A549 treated with CpdA at 1 μM for 4 hours (cell line): ENCODE measurements at places on chromosomes 6 and 20. TPM values are rescaled to one million over a fixed set of nuclear protein-coding genes. Genes with fewer than 3 reads are reported as not detected.

Gene SAMD10
- total RNA-seq = not detected in 5 replicates

Gene SLCO4A1
- 4.5 to 9.1 TPM (median 8.6 TPM) in 5 replicates for total RNA-seq

Gene C20orf141
- total RNA-seq = 0.22 to 0.55 TPM (median 0.35 TPM) in 4 of 5 replicates, not detected in the other

Gene C20orf144
- total RNA-seq = 0.06 to 0.18 TPM (median 0.09 TPM) in 5 replicates

Gene TREM2
- total RNA-seq = not detected in 5 replicates

Gene ARG1
- not detected in 5 replicates for total RNA-seq

Gene RHAG
- total RNA-seq = 0.03 to 0.07 TPM in 2 of 5 replicates, not detected in the others

Gene PREX1
- 10.0 to 12.0 TPM (median 11.5 TPM) in 5 replicates for total RNA-seq

Gene C6orf163
- 0.24 to 0.54 TPM (median 0.27 TPM) in 5 replicates for total RNA-seq

Gene OR2H2
- not detected in 5 replicates for total RNA-seq

Gene CLVS2
- 0.02 to 0.14 TPM (median 0.07 TPM) in 5 replicates for total RNA-seq

Gene GPR6
- total RNA-seq = not detected in 5 replicates

Gene HECA
- 1.3 to 2.3 TPM (median 1.9 TPM) in 5 replicates for total RNA-seq

Gene IMPG1
- not detected in 5 replicates for total RNA-seq

Gene ZNF391
- total RNA-seq = 0.24 to 0.55 TPM (median 0.27 TPM) in 5 replicates

Gene IL17A
- not detected in 5 replicates for total RNA-seq

Gene PRICKLE4
- 0.44 to 1.6 TPM (median 0.71 TPM) in 5 replicates for total RNA-seq

Gene HLA-DOB
- 0.10 to 0.29 TPM (median 0.22 TPM) in 3 of 5 replicates, not detected in the others for total RNA-seq

Gene SCRT2
- total RNA-seq = not detected in 5 replicates

Gene RIPPLY2
- 0.34 to 1.5 TPM (median 0.37 TPM) in 5 replicates for total RNA-seq

Gene SNX14
- 31.2 to 50.5 TPM (median 37.0 TPM) in 5 replicates for total RNA-seq

Gene BPI
- not detected in 5 replicates for total RNA-seq

Gene FKBP1C
- total RNA-seq = 1.7 to 2.7 TPM (median 1.9 TPM) in 5 replicates

Gene TNNC2
- total RNA-seq = 0.21 to 0.22 TPM in 2 of 5 replicates, not detected in the others

Gene NOX3
- not detected in 5 replicates for total RNA-seq

Gene SIGLEC1
- 0.01 to 0.02 TPM in 2 of 5 replicates, not detected in the others for total RNA-seq

Gene FILIP1
- 0.20 to 0.48 TPM (median 0.32 TPM) in 5 replicates for total RNA-seq

Gene C6orf132
- total RNA-seq = 1.1 to 1.8 TPM (median 1.7 TPM) in 5 replicates

Gene SDCBP2
- total RNA-seq = 0.71 to 1.1 TPM (median 0.99 TPM) in 5 replicates

Gene MACROD2
- 0.50 to 1.1 TPM (median 0.79 TPM) in 5 replicates for total RNA-seq

Gene RSPH4A
- 0.09 to 0.29 TPM (median 0.23 TPM) in 5 replicates for total RNA-seq

Gene CST4
- not detected in 5 replicates for total RNA-seq

Gene WTAP
- total RNA-seq = 65.4 to 77.4 TPM (median 69.7 TPM) in 5 replicates

Gene FERMT1
- total RNA-seq = 16.3 to 20.6 TPM (median 17.5 TPM) in 5 replicates

Gene DCDC2
- total RNA-seq = 2.6 to 4.1 TPM (median 3.0 TPM) in 5 replicates

Gene KHDC1L
- 0.25 to 0.66 TPM (median 0.31 TPM) in 3 of 5 replicates, not detected in the others for total RNA-seq

Gene GPSM3
- total RNA-seq = 0.31 to 0.67 TPM (median 0.50 TPM) in 5 replicates

Gene BPIFA1
- total RNA-seq = not detected in 5 replicates

Gene CD93
- not detected in 5 replicates for total RNA-seq

Gene KIF25
- total RNA-seq = 0.07 to 0.15 TPM in 2 of 5 replicates, not detected in the others

Gene GNMT
- total RNA-seq = 0.09 to 0.20 TPM in 2 of 5 replicates, not detected in the others

Gene TFAP2D
- total RNA-seq = not detected in 5 replicates

Gene VSX1
- 0.49 to 0.90 TPM (median 0.77 TPM) in 5 replicates for total RNA-seq

Gene SPATA25
- 0.34 to 0.87 TPM (median 0.70 TPM) in 5 replicates for total RNA-seq
